Esophagus squamous epithelium (tissue), 5 donors: ENCODE measurements at places on chromosomes 11 and 22. TPM values are rescaled to one million over a fixed set of nuclear protein-coding genes. Genes with fewer than 3 reads are reported as not detected.

THY1 gene
- 0.57 TPM for total RNA-seq

CADM1 gene
- 1.7 TPM for total RNA-seq

MUC5AC gene
- not detected for total RNA-seq

OR52N4 gene
- total RNA-seq: not detected

DNA sequence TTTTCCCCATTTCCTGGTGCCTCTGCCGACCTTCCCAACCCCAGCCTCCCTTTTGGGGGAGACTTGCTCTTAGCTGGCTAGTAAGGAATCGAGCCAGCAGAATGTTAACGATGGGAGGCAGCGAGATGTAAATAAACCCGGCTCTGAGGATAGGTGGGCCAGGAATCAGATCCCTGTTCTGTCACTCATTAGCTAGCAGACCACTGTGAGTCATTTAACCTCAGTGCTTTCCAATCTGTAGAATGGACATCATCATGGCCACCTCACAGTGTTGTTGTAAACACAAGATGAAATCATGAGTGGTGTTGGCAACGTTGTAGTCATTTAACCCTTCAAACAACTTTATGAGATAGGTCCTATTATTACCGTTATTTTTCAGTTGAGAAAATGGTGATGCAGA is 208.6 kb downstream of the KIRREL3 start:
- H3K36me3 ChIP-seq: no peaks in the 10 kb centered on the region
- no peaks in the 10 kb centered on the region for H3K4me1 ChIP-seq

DNA sequence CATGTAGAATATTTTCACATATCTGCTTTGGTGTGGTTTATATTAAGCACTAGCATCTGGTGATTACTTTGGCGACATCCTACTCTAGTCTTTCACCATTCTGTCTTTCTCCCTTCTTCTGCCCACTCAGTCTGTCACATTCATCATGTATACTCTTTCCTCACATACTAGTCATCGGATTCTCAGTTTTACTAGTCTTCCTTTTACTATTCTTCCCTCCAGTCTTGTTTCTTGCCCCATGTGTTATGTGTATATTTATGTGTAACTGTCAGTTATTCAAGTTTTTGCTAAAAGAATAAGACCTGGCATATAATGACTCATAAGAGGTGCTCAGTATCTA is 4.6 kb upstream of the DIXDC1 start:
- H3K4me1 ChIP-seq: peaks cover 1% of the 10 kb centered on the region
- no peak overlapping the region for H3K4me3 ChIP-seq
- no peaks in the 10 kb centered on the region for H3K36me3 ChIP-seq

- H3K4me3 ChIP-seq: no peak overlapping the region
- no peaks in the 10 kb centered on the region for H3K36me3 ChIP-seq
- H3K27ac ChIP-seq: peak overlapping the region; percentile 1
- peaks cover 18% of the 10 kb centered on the region for H3K4me1 ChIP-seq
- no peak for DNase-seq
Observed at GRCh38 chr11:35029979-35030682, 108.8 kb upstream of the CD44 start.

GRCh38 chr11:40293655-40294348 is 1165.7 kb downstream of the LRRC4C start:
- peak overlapping the region; percentile 37 for H3K4me3 ChIP-seq
- no peaks in the 10 kb centered on the region for H3K4me1 ChIP-seq
- peak overlapping the region; percentile 61 for H3K27ac ChIP-seq
- H3K27me3 ChIP-seq: no peaks in the 10 kb centered on the region

GRCh38 chr11:128299132-128299726 is 288.1 kb downstream of the ETS1 start:
- DNase-seq: no peak
- no peak overlapping the region for H3K27ac ChIP-seq
- H3K4me1 ChIP-seq: no peaks in the 10 kb centered on the region

DNA sequence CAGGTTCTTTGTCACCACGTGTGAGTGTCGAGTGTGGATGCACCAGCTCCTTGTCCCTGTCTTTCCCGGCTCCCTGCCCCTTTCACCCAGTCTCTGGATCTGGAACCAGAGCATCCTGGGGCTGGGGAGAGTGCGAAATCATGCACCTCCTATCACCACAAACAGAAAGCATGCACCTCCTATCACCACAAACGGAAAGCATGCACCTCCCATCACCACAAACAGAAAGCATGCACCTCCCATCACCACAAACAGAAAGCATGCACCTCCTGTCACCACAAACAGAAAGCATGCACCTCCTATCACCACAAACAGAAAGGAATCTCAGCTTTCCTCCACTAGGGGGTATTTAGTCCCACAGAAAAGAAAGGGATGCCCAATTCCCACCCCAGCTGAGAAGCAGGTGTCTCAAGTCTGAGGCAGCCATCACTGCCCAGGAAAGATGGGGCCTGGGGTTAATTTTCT is 5.9 kb upstream of the GLB1L3 start:
- no peak overlapping the region for H3K4me3 ChIP-seq
- H3K36me3 ChIP-seq: peaks cover 3% of the 10 kb centered on the region
- no peak for DNase-seq
- H3K27me3 ChIP-seq: peaks cover under 1% of the 10 kb centered on the region
- H3K4me1 ChIP-seq: peaks cover 7% of the 10 kb centered on the region
- no peak overlapping the region for H3K27ac ChIP-seq

DNA sequence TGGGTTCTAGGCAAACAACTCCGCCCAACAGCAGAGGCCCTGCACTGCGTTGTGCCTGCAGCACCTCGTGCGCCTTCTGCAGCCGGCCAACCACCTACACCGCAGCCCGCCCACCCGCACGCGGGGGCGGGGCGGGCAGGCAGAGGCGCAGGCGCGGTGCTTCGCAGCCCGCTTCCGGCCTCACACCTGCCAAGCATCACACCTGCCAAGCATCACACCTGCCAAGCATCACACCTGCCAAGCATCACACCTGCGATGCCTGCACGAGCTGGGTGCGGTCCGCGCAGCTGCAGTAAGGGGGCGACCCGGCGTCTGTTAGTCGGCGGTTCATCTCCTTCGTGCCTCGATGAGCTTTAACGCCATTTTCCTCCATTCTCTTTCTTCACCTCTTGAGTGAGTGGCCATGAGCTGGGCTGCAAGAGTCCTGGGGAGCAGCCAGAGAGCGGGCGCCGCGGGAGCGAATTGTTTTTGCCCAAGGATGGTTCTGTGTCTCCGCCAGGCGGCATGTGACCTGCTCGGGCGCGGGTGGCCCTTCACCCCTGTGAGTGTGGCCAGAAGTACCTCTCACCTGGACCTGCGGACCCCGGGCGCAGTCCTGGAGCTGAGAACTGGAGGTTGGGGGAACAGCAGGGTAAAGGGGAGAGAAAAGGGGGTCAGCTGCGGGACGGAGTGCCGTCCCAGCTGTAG is at the start of gene LDHAL6A:
LDHAL6A (plus strand) TSS at position 171 of the 687 bp plus-strand sequence. CDS start 825 bp downstream, outside the sequence.
- peaks cover 31% of the 10 kb centered on the region for H3K27me3 ChIP-seq
- H3K36me3 ChIP-seq: no peaks in the 10 kb centered on the region
- no peaks in the 10 kb centered on the region for H3K4me1 ChIP-seq
